ENCODE measurements at places on chromosomes 5 and 9. TPM values are rescaled to one million over a fixed set of nuclear protein-coding genes. Genes with fewer than 3 reads are reported as not detected.

The ANKRD34B gene
- not detected for total RNA-seq

The HMGCS1 gene
- 125 TPM for total RNA-seq

The LCN10 gene
- total RNA-seq = not detected

The IGFBPL1 gene
- 0.49 TPM for total RNA-seq

The PCDHGB4 gene
- total RNA-seq = 18.0 TPM

The RMRP gene
- total RNA-seq = 68,660 TPM

The IL9 gene
- not detected for total RNA-seq

The RIGI gene
- total RNA-seq = 22.6 TPM

The RAD23B gene
- total RNA-seq = 337 TPM

The ANKRD18B gene
- total RNA-seq = not detected

The CTXN3 gene
- total RNA-seq = not detected

The LRRC26 gene
- not detected for total RNA-seq

The NEURL1B gene
- 0.65 TPM for total RNA-seq

The ANKRD18A gene
- total RNA-seq = not detected

The PPP3R2 gene
- total RNA-seq = not detected

The WHRN gene
- total RNA-seq = 2.2 TPM

The RGMB gene
- 379 TPM for total RNA-seq

The FAM13B gene
- 36.2 TPM for total RNA-seq

The AMBP gene
- 0.12 TPM for total RNA-seq

The SARDH gene
- total RNA-seq = 1.9 TPM

The SMC5 gene
- total RNA-seq = 29.7 TPM

The MSANTD3 gene
- 55.0 TPM for total RNA-seq

The WDR38 gene
- not detected for total RNA-seq
